Stimulated activated CD4-positive, alpha-beta T cell treated with anti-CD3 and anti-CD28 coated beads, Interleukin-15, amount 100 ng/mL, for 1 hour (primary cell): ENCODE measurements at places on chromosomes 7 and 10.

- DNase-seq: no peak
Observed at GRCh38 chr7:29424984-29425309, 138.7 kb upstream of the PRR15 start.

DNA sequence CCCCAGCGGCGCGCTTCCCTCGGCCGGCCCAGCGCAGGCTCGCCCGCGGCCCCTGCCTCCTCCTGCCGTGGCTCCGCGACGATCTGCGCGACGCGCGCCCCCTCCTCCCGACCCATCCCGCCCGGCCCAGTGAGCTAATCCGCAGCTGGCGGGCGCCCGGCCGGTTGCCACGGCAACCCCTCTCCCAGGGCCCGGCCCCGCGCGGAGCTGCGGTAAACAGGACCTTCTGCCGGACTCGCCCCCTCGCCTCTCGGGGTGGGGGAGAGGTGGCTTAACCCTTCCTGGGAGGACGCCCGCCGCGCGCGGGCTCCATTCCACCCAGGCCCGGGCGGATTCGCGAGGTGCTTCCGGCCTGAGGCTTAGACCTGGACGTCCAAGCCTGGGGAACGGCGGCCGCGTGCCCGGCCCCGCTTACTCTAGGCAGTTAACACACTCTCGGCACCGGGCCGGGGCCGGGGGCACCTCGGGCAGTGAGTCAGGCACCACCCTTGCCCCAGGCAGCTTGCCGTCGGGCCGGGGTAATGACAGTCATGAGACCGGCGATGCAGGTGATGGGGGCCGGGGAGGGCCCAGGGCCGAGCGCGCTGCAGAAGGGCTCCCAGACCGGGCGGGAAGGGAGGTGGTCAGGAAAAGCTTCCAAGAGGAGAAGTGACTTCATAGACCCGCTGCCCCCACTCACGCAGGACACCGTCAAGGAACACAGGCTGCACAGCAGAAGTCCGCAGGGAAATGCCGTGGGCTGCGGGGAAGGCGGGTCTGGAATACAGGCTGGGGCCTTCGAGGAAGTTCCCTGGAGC lies at the start of gene DENND2A:
DENND2A (minus strand) TSS at position 87 of the 797 bp plus-strand sequence. CDS start 38,416 bp downstream, outside the sequence.
- no peak for DNase-seq

DNA sequence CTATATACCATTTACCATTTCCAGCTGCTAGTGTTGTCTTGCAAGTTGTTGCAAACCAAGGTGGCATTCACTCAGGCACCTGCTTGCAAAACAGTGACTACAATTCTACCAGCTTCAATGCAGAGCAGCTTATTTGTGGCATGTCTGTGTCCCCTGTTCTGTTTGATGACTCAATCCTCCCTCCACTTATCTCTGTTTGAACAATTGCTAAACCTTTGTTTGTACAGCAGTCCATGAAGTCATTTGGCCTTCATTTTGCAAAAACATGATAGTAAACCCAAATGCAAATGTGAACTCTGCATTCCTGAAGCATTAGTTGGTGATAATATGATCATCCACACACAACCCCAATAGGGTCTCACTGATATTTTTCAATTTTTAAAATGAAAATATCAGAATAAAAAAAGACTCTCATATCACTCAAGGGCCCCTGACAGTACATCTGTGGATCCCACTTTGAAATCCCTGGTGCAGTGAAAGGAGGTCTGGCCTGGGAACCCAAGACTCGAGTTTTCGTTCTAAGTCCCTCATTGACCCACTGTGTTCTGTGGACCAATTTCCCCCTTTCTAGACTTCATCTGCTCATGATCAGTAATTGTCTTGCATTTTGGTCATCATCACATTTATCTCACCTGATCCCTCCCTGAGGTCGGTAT lies 425.4 kb downstream of the RPS24 start:
- no peak for DNase-seq

GRCh38 chr10:73426318-73426717 lies 7.0 kb downstream of the MSS51 start:
- DNase-seq: no peak

DNA sequence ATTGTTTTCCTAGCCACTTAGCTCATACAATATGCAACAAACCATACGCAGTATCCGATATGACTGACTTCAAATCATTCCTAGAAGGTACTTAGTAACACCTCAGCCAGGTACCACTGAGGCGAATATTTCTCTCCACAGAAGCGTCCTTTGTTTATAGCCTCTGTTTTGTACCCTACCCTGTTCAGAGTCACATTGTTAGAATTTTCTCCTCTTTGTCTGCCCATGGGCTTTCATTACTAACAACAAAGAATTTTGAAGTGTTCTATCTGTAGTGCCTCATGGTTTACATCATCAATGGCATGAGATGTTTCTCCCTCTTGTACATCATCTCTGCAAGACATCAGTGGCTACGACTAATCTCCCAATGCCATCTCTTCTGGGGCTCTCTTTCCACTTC lies 212.4 kb upstream of the GLI3 start:
- no peak for DNase-seq

DNA sequence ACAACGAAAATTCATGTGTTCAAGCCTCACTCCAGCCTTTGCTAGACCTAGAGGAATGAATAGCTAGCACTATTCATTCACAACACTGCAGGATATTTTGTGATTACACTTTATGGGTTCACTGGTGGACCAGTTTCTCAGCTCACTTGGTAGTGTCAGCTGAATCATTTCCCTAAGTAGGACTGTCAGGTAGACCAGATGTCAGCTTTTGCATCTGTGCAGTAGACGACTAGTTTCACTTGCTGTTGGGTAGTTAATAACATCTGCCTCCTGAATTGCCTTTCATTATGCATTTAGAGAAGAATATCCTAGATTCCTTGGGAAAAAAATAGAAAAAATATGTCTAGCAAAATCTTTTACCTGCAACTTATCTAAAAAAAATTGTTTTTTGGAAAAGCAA lies 296.4 kb downstream of the ADARB2 start:
- DNase-seq: no peak

GRCh38 chr10:49550563-49550962 lies 11.6 kb upstream of the ERCC6 start:
- no peak for DNase-seq

- DNase-seq: no peak
Observed at GRCh38 chr7:78444267-78444666, 645.7 kb downstream of the PHTF2 start.

- no peak for DNase-seq
Observed at GRCh38 chr10:104036069-104036384, 49.7 kb downstream of the COL17A1 start.

- no peak for DNase-seq
Observed at GRCh38 chr10:14414901-14415300, 84.2 kb upstream of the FRMD4A start.

DNA sequence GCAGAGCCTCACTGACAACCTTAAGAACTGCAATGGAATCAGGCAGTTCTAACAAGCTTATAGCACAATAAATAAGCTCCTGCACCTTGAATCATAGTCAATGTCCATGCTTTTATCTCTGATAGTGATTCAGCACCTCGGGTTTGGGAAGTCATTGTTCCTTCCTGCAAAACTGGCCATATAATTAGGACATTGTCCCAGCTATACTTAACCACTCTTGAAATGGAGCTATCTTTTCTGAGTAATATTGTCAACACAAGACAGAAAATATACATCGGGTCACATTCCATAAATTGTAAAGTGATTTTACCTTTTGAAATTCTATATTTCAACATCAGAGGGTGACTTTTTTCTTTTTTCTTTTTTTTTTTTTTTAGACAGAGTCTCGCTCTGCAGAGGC lies 682.8 kb downstream of the KCNMA1 start:
- no peak for DNase-seq
